Transverse colon (tissue), 4 donors: ENCODE measurements at places on chromosomes 11 and 22.

GRCh38 chr22:31106001-31106571 lies 1.3 kb downstream of the SELENOM start:
- no peak for DNase-seq
- no peaks in the 10 kb centered on the region for H3K27me3 ChIP-seq
- H3K27ac ChIP-seq, result peak overlapping the region; percentile 97
- no peaks in the 10 kb centered on the region for H3K36me3 ChIP-seq
- peaks cover 33% of the 10 kb centered on the region for H3K4me1 ChIP-seq

- H3K36me3 ChIP-seq, result no peaks in the 10 kb centered on the region
- H3K27ac ChIP-seq, result no peak overlapping the region
- H3K4me1 ChIP-seq, result no peaks in the 10 kb centered on the region
- no peak for DNase-seq
Observed at GRCh38 chr11:29025001-29025400, 916.8 kb downstream of the METTL15 start.

DNA sequence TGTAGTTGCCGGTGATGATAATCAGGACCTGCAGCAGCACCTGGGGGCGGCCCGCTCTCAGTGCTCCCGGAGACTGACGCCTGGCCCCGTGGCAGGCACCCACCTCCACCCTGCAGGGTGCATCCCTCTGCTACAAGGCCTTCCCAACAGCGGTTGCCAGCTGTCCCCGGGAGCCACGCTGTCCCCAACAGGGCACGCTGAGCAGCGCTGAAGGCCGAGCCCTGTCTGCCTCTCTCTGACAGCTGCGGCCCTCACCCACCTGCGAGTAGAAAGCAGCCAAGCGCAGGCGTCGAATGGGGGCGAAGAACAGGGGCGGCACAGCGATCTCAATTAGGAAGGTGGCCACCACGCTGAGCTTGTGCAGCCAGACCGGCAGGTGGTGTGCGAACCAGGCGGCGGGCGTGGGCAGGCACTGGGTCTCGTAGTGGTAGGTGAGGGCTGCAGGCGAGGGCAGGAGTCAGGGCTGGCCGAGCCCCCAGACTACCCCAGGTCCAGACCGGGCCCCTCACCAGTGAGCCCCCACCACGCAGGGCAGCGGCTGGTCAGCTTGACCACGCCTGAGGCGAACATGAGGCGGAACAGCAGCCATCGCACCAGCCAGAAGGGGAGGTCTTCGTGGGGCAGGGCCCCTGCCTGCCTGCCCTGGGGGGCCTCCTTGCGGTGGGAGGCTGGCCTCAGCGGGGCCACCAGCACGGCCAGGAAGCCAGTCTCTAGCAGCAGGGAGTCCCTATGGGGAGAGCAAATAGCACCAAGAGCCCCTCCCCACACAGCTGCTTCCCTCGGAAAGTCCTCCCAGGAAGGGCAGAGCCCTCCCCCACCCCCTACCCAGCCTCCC lies 1.5 kb downstream of the LMF2 start:
- H3K36me3 ChIP-seq, result peaks cover 4% of the 10 kb centered on the region
- peaks cover 30% of the 10 kb centered on the region for H3K4me1 ChIP-seq

DNA sequence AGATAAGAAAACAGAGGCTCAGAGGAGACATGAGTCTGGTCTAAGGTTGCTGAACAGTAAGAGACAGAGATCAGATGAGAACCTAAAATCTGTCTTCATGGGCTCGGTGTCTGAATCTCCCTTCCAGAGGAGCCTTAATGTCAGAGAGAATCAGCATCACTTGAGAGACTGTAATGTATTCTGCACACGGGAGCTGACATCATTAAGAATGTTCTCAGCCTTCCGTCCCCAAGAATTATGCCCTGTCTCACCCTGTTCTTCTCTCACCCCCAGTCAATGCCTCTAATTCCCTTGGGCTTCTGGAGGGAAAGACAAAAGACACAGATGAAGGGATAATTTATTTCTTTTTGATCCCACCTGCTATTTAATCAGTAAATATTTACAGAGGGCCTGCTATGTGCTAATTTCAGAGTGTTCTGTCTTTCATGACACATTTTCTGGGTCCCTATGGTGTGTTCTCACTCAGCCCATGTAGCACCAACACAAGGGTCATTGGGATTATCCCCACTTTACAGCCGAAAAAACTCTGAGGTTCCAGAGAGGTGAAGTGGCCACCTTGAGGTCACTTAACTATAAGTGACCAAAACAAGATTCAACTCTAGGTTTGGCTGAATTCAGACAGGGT lies 61.8 kb downstream of the CD82 start:
- peak overlapping the region; percentile 28 for H3K27ac ChIP-seq
- no peaks in the 10 kb centered on the region for H3K4me1 ChIP-seq
- peaks cover 10% of the 10 kb centered on the region for H3K27me3 ChIP-seq
- no peak for DNase-seq

- H3K27ac ChIP-seq, result no peak overlapping the region
- no peaks in the 10 kb centered on the region for H3K36me3 ChIP-seq
- no peak for DNase-seq
- peaks cover 2% of the 10 kb centered on the region for H3K4me1 ChIP-seq
- no peaks in the 10 kb centered on the region for H3K27me3 ChIP-seq
Observed at GRCh38 chr11:125320347-125321076, 156.0 kb downstream of the PKNOX2 start.

DNA sequence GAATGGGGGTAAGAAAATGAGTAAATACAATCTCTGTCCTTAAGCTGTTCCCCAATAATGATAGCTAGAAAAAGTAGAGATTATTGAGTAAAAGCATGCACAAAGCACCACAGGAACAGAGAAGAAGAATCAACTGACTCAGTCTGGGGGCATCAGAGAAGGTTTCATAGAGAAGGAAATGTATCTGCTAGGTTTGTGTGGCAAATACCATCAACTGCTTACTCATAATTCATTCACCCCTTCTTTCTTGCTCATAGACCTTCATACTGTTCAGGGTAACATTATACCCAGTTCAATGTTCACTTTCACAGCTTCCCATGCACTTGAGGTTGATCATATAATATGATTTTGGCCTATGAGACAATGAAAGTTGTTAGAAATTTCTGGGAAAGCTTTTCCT lies 85.2 kb upstream of the SCUBE2 start:
- no peak for DNase-seq
- H3K4me1 ChIP-seq, result no peaks in the 10 kb centered on the region
- no peaks in the 10 kb centered on the region for H3K27me3 ChIP-seq
- no peaks in the 10 kb centered on the region for H3K36me3 ChIP-seq
- no peak overlapping the region for H3K27ac ChIP-seq

- H3K4me1 ChIP-seq, result no peaks in the 10 kb centered on the region
- no peak overlapping the region for H3K4me3 ChIP-seq
- no peaks in the 10 kb centered on the region for H3K27me3 ChIP-seq
Observed at GRCh38 chr11:40203606-40204005, 1255.8 kb downstream of the LRRC4C start.
